Karpas-422 (cell line): ENCODE measurements at places on chromosomes 2 and 18.
A peak's percentile ranks its signal among the peaks of the same experiment; 100 is the strongest.

GRCh38 chr2:53867169-53867568, 7.4 kb upstream of the GPR75 start:
- peaks cover 59% of the 10 kb centered on the region; the same call in 1 of the 2 replicates for H3K36me3 ChIP-seq
- H3K27ac ChIP-seq: no peak overlapping the region
- no peak overlapping the region for H3K4me3 ChIP-seq
- DNase-seq: no peak
- H3K4me1 ChIP-seq: no peaks in the 10 kb centered on the region
- no peaks in the 10 kb centered on the region for H3K27me3 ChIP-seq

DNA sequence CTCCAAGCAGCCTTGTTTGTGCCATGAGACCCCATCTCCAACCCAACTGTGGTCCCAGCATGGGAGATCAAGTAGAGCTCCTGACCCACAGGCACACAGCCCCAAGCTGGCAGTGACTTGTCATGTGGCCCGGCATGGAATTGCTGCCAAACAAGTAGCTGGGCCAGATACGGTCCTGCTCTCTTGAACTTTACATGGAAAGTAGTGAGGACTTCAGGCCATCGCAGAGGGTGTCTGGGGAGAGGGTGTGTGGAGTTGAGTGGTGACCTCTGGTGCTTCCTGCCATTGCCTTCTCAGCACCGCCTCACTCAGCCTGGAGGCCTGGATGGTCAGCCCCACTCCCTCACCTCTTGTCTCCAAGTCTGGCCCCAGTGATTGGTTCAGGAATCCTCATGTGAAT, 10.9 kb upstream of the SLC4A3 start:
- H3K36me3 ChIP-seq: no peaks in the 10 kb centered on the region
- peaks cover 11% of the 10 kb centered on the region for H3K4me1 ChIP-seq
- no peak overlapping the region for H3K4me3 ChIP-seq
- H3K27ac ChIP-seq: no peak overlapping the region
- no peak for DNase-seq

- 0 out of 2 replicates have a peak overlapping the region, but pooled peaks have one; percentile 5 for H3K27ac ChIP-seq
- peak; percentile 42 for DNase-seq
- no peaks in the 10 kb centered on the region for H3K27me3 ChIP-seq
- H3K4me3 ChIP-seq: no peak overlapping the region
- peaks cover 33% of the 10 kb centered on the region for H3K4me1 ChIP-seq
- H3K36me3 ChIP-seq: no peaks in the 10 kb centered on the region
Measured at GRCh38 chr18:72089432-72089831, 454.7 kb downstream of the CBLN2 start.

GRCh38 chr2:233107831-233108300, 47.7 kb downstream of the INPP5D start:
- H3K27ac ChIP-seq: peak overlapping the region; percentile 65
- no peak for DNase-seq
- no peak overlapping the region for H3K4me3 ChIP-seq
- H3K4me1 ChIP-seq: peaks cover 56% of the 10 kb centered on the region

GRCh38 chr18:79548986-79549637, 130.5 kb upstream of the CTDP1 start:
- no peak overlapping the region for H3K27ac ChIP-seq
- no peak overlapping the region for H3K4me3 ChIP-seq
- H3K4me1 ChIP-seq: no peaks in the 10 kb centered on the region
- no peak for DNase-seq

DNA sequence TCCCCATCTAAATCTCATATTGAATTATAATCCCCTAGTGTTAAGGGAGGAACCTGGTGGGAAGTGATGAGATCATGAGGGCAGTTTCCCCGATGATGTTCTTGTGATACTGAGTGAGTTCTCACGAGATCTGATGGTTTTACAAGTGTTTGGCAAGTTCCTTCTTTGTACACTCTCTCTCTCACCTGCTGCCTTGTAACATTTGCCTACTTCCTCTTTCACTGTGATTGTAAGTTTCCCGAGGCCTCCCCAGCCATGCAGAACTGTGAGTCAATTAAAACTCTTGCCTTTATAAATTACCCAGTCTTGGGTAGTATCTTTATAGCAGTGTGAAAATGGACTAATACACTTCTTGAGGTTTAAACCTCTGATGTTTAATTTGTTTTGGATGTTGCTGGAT, 177.5 kb downstream of the CD8B2 start:
- H3K27ac ChIP-seq: peak overlapping the region; percentile 52
- no peak overlapping the region; the same call in 1 of the 2 replicates for H3K4me3 ChIP-seq
- H3K27me3 ChIP-seq: no peaks in the 10 kb centered on the region
- H3K4me1 ChIP-seq: peaks cover 9% of the 10 kb centered on the region
- no peaks in the 10 kb centered on the region; the same call in 1 of the 2 replicates for H3K36me3 ChIP-seq

DNA sequence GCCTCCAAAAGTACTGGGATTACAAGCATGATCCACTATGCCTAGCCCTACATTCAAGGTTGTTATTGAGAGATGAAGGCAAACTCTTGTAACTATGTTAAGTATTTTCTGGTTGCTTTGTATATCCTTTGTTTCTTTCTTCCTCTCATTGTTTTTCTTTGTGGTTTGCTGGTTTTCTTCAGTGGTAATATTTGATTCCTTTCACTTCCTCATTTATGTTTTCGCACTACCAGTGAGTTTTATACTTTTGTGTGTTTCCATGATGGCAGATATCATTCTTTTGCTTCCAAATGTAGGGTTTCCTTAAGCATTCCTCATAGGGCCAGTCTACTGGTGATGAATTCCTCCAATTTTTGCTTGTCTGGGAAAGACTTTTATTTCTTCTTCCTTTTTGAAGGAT, 90.2 kb downstream of the NCK2 start:
- H3K36me3 ChIP-seq: no peaks in the 10 kb centered on the region
- no peaks in the 10 kb centered on the region for H3K4me1 ChIP-seq
- no peak overlapping the region for H3K4me3 ChIP-seq
- DNase-seq: no peak
- H3K27me3 ChIP-seq: no peaks in the 10 kb centered on the region; the same call in 1 of the 2 replicates

DNA sequence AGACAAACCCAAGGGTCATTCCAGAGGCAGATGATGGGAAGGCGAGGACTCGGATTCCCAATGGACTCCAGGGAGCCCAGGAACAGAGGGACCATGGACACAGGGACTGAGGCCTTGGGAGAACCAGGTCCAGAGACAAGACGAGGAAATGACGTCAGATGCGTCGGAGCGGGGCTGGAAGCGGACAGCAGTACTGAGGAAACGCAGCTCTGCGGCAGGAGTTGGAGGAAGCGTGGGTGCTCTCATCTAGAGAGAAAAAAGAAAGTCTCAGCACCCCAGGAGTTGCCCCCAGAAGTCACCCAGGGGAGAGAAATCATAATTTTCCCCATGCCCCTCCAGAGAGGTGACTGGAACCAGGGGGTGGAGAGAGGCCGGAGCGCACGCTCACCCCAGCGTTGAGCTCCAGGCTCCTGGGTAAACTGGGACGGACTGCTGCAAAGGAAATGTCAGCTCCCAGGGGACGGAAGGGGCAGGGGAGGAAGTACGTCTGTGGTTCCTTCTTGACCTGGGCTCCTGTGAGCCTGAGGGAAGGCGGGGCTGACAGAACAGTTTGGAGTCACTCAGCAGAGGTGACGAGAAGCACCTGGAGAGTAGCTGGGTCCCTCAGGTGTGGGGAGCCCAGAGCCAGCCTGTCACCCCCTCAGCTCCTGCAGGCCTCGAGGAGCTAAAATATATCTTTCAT, 44.7 kb downstream of the CMPK2 start:
- H3K4me3 ChIP-seq: peak overlapping the region; percentile 59
- H3K27ac ChIP-seq: peak overlapping the region; percentile 88
- H3K4me1 ChIP-seq: peaks cover 94% of the 10 kb centered on the region
- peak; percentile 78 for DNase-seq

GRCh38 chr2:181456660-181457120, 496 bp upstream of the ITGA4 start:
- H3K36me3 ChIP-seq: peaks cover 22% of the 10 kb centered on the region

- no peaks in the 10 kb centered on the region for H3K4me1 ChIP-seq
- DNase-seq: no peak
- H3K4me3 ChIP-seq: no peak overlapping the region
- H3K36me3 ChIP-seq: no peaks in the 10 kb centered on the region
- H3K27me3 ChIP-seq: no peaks in the 10 kb centered on the region
Measured at GRCh38 chr2:8394131-8394530, 287.7 kb upstream of the ID2 start.

GRCh38 chr2:48205137-48205798, 299.0 kb upstream of the FBXO11 start:
- DNase-seq: no peak
- H3K27me3 ChIP-seq: no peaks in the 10 kb centered on the region
- H3K36me3 ChIP-seq: no peaks in the 10 kb centered on the region
- H3K27ac ChIP-seq: no peak overlapping the region
- H3K4me1 ChIP-seq: peaks cover 14% of the 10 kb centered on the region

DNA sequence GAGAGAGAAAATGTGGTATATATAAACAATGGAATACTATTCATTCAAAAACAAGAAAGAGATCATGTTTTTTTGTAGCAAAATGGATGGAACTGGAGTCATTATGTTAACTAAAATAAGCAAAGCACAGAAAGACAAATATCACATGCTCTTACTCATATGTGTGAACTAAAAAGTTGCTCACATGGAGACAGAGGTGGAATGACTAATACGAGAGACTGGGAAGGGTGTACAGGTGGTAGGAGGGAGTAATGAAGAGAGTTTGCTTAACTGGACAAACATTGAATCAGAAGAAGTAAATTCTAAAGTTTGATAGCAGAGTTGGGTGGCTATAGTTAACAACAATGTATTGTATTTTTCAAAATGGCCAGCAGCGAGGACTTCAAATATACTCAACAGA, 1080.7 kb upstream of the CHAC2 start:
- no peak overlapping the region for H3K4me3 ChIP-seq
- no peak for DNase-seq
- no peak overlapping the region for H3K27ac ChIP-seq
- H3K36me3 ChIP-seq: no peaks in the 10 kb centered on the region
- H3K4me1 ChIP-seq: no peaks in the 10 kb centered on the region
- no peaks in the 10 kb centered on the region for H3K27me3 ChIP-seq

- DNase-seq: no peak
- no peaks in the 10 kb centered on the region for H3K4me1 ChIP-seq
- no peaks in the 10 kb centered on the region for H3K27me3 ChIP-seq
- no peak overlapping the region for H3K27ac ChIP-seq
- H3K4me3 ChIP-seq: no peak overlapping the region
Measured at GRCh38 chr2:11657646-11658045, 12.3 kb downstream of the NTSR2 start.

DNA sequence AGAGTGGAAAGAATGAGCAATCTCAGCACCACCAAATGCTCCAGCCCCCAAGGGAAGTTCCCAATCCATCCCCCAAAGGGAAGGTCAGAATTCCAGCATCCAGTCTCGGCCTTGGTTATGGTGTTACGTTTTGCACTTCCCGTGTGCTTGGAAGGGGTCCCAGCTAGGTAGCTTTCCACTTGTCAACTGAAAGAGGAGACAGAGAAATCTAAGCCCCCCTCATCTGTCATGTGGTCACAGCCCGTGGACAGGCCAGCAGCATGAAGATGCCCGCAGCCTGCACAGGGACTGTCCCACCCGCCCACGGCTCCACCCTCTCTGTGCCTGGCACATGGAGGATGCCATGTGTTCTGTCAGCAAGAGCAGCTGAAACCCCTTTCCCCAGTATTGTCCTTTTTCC, 32.1 kb downstream of the RHOB start:
- H3K4me1 ChIP-seq: peaks cover 6% of the 10 kb centered on the region
- no peak overlapping the region for H3K27ac ChIP-seq
- H3K36me3 ChIP-seq: no peaks in the 10 kb centered on the region
- no peaks in the 10 kb centered on the region for H3K27me3 ChIP-seq
- DNase-seq: no peak

- peaks cover 12% of the 10 kb centered on the region for H3K4me1 ChIP-seq
- no peak overlapping the region for H3K27ac ChIP-seq
- no peaks in the 10 kb centered on the region for H3K27me3 ChIP-seq
- no peaks in the 10 kb centered on the region for H3K36me3 ChIP-seq
- H3K4me3 ChIP-seq: peak overlapping the region; percentile 20; the same call in 1 of the 2 replicates
Measured at GRCh38 chr2:174492963-174493431, 6.2 kb upstream of the GPR155 start.

GRCh38 chr2:16313235-16313975, 352.2 kb downstream of the CYRIA start:
- H3K4me3 ChIP-seq: no peak overlapping the region
- no peaks in the 10 kb centered on the region for H3K27me3 ChIP-seq
- H3K4me1 ChIP-seq: peaks cover 12% of the 10 kb centered on the region
- H3K27ac ChIP-seq: no peak overlapping the region
- no peaks in the 10 kb centered on the region for H3K36me3 ChIP-seq
- no peak for DNase-seq

GRCh38 chr2:48545244-48545643, 15.3 kb downstream of the STON1 start:
- peak; percentile 11 for DNase-seq
- no peak overlapping the region for H3K27ac ChIP-seq
- H3K4me3 ChIP-seq: no peak overlapping the region
- H3K27me3 ChIP-seq: no peaks in the 10 kb centered on the region
